ENCODE measurements at places on chromosomes 13 and 19.

DNA sequence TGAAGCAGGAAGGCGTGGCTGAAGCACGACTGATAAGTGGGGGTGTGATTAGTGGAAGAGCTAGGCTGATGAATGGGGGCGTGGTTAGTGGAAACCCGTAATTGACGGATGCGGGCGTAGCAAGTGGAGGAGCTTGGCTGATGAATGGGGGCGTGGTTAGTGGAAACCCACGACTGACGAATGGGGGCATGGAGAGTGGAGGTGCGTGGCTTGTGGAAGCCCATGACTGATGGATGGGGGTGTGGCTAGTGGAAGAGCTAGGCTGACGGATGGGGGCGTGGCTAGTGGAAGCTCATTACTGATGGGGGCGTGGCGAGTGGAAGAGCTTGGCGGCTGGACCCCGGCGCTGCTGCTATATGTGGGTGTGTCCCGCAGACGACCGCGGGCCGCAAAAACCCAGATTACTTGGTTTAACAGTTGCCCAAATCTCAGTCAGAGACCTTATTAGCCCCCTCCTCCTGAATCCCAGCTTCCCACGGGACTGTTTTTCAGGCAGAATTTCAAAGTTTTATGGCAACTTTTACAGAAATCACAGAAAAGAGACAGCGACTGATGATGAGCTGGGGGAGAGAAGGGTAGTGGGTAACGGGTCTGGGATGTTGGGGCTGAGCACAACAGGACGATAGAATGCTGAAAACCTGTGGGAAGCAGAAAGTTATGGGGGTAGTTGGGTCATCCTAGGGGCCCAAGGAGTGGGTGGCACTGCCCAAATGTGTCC lies 9.0 kb upstream of the MEIS3 start:
- peak; percentile 98 for DNase-seq

GRCh38 chr13:77729502-77730221 lies 32.2 kb downstream of the SLAIN1 start:
- peak; percentile 34 for DNase-seq

DNA sequence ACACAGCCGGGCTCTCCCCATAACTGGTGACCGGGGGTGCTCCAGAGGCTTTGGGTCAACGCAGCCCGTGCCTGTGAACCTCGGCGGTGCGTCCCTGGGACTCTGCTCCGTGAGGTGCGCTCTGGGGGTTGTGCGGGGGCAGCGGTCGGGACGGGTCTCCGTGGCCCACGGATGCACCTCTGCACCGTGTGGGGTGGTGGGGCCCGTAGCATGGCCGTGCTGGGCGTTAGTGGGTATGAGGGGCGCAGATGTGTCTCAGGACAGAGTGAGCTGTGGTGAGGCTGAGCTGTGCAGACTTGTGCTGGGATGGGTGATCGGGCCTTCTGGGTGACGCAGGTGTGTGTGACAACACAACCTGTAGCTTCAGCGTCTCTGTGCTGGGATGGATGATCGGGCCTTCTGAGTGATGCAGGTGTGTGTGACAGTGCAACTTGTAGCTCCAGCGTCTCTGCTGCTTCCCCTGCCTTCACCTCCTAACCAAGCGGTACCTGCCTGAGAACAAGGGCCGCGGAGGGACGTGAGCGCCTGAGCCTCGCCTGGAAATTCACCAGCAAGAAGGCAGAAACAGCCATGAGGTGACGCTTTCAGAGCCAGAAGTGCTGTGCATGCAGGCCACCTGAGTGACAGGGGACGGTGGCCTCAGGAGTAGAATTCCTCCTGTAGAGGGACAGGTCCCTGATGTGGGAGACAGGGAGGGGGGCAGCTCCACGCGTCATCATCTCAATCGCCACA lies 599 bp downstream of the ZNF331 start:
- DNase-seq = no peak

DNA sequence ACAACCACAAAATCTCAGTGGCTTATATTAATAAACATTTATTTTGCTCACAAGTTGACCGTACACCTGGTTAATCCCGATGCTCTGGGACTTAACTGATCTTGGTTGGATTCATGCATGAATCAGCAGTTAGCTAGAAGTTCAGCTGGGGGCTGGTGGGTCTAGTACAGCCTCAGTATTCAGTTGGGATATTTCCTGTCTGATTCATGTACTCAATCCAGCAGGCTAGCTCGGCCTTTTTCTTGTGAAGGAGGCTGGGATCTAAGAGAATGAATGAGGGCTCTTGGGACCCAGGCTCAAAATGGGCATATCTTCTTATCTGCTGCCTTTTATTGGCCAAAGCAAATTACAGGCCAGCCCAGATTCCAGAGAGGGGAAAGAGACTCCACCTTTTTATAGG lies 178.8 kb downstream of the KCTD12 start:
- no peak for DNase-seq

DNA sequence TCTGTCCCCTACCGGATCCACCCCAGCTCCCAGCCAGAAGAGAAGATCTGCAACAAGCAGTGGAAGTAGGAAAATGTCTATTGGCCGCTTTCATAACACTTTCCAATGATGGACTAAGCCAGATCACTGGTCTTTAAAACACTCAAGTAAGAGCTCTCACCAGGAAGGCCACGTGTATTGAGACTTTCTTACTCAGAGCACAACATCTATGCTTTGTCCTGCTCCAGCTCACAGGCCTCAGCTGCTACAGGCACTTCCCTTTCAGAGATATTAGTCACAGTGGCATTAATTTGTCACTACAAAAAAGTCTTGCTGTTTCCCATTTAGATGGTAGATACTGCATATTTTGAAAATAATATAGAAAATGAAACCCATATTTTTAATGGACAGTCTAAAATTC lies 164.2 kb downstream of the ABCC4 start:
- DNase-seq = no peak

- peak; percentile 8 for DNase-seq
Measured at GRCh38 chr19:5494773-5495172, 39.6 kb downstream of the ZNRF4 start.

DNA sequence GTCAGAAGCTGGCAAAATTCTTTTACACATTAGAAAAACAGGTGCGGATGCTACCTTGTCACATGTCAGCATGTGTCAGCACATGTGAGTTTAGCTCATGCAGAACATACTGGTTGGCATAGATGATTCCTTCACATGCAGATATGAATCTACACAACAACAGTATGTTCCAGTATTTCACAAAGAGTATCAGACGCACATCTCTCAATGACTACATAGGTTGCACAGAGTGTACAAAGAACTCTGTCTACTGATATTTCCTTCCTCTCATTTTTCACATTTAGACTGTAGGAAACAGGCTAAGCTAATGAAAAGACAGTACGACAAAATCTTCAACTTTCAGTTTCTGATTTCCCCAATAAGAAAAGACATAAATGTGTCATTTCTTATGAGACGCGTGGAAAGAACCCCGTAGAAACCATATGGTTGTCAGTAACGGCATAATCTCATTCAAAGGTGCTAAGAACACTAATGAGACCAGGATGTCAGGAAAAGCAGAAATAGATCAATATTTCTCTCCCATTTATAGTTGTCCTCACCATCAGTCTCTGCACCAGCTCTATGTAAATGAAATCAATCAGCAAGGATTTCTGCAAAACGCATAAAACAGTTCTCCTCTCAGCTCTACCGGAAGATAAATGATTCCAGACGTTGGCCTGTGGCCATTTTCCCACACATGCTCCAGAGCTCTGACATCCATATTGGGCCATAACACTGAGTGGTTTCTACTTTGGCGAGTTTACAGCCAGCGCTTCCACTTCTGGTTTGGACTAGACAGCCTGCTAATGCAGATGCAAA lies 81.2 kb downstream of the STARD13 start:
- no peak for DNase-seq

GRCh38 chr13:52356327-52356726 lies 49.6 kb downstream of the THSD1 start:
- DNase-seq = no peak

GRCh38 chr13:101406791-101407190 lies 9.5 kb downstream of the NALCN start:
- DNase-seq = no peak

DNA sequence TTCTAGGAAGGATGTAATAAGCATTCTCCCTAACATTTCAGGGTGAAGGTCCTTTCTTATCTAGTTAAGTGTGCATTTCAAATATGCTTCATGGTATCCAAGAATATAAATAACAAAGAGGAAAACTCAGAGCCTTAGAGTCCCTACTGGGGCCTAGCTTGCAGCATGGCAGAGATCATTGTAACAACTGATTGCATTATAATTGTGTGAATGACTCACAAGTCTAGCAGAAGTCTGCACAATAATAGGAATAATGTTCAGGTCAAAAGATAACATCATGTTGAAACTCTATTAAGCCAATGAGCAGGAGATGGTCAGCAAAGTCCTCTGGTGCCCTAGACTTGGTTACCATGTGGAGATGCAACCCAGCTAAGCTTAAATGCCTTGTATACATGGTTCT lies 3.4 kb downstream of the POSTN start:
- DNase-seq = no peak

DNA sequence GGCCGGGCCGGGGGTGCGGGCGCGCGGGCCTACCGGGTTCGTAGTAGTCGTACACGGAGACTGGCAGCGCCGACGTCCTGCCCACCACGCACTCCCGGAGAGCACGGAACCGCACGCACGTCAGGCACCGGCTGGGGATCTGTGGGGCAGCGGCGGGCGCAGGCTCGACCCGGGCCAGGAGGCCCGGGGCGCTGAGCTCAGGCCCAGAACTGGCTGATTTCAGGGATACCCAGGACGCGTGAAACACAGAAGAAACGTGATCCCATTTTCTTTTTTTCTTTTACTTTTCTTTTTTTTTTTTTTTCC lies 9.0 kb downstream of the F2RL3 start:
- DNase-seq = no peak

- DNase-seq = no peak
Measured at GRCh38 chr19:51783372-51783771, 11.6 kb upstream of the FPR3 start.

GRCh38 chr19:48560095-48560530 lies 8.1 kb downstream of the SULT2B1 start:
- no peak for DNase-seq

GRCh38 chr19:15265850-15266248 lies 33.6 kb upstream of the EPHX3 start:
- DNase-seq = peak; percentile 92

Data from Ammon's horn (tissue), 1 donor.